ENCODE measurements at places on chromosomes 2 and 18.

- H3K27ac ChIP-seq, result no peak overlapping the region
- no peak overlapping the region for H3K4me3 ChIP-seq
- no peak for DNase-seq
- H3K4me1 ChIP-seq, result no peaks in the 10 kb centered on the region
- H3K27me3 ChIP-seq, result no peaks in the 10 kb centered on the region
- no peaks in the 10 kb centered on the region for H3K36me3 ChIP-seq
Observed at GRCh38 chr2:196821195-196821594, 12.0 kb upstream of the C2orf66 start.

GRCh38 chr2:97267411-97268074 is 154.6 kb downstream of the ANKRD36 start:
- H3K36me3 ChIP-seq, result no peaks in the 10 kb centered on the region
- no peak overlapping the region for H3K27ac ChIP-seq
- no peak overlapping the region for H3K4me3 ChIP-seq

GRCh38 chr18:63299837-63300745 is 19.5 kb downstream of the BCL2 start:
- H3K4me1 ChIP-seq, result peaks cover 7% of the 10 kb centered on the region
- DNase-seq, result peak; percentile 27
- H3K36me3 ChIP-seq, result peaks cover 12% of the 10 kb centered on the region
- H3K4me3 ChIP-seq, result no peak overlapping the region
- H3K27me3 ChIP-seq, result no peaks in the 10 kb centered on the region
- peak overlapping the region; percentile 51 for H3K27ac ChIP-seq

- no peak for DNase-seq
- H3K27ac ChIP-seq, result no peak overlapping the region
- H3K27me3 ChIP-seq, result no peaks in the 10 kb centered on the region
- H3K4me1 ChIP-seq, result no peaks in the 10 kb centered on the region
- no peak overlapping the region for H3K4me3 ChIP-seq
- peaks cover 51% of the 10 kb centered on the region for H3K36me3 ChIP-seq
Observed at GRCh38 chr18:79912994-79913831, 38.2 kb downstream of the SLC66A2 start.

- H3K27me3 ChIP-seq, result no peaks in the 10 kb centered on the region
- H3K36me3 ChIP-seq, result no peaks in the 10 kb centered on the region
- no peaks in the 10 kb centered on the region for H3K4me1 ChIP-seq
- H3K4me3 ChIP-seq, result no peak overlapping the region
- no peak overlapping the region for H3K27ac ChIP-seq
Observed at GRCh38 chr2:102895376-102895775, 133.5 kb downstream of the TMEM182 start.

Measured in small intestine (tissue), 16 donors.